Stimulated activated CD4-positive, alpha-beta T cell treated with anti-CD3 and anti-CD28 coated beads, Interleukin-2, amount 100 ng/mL, for 48 hours (primary cell): ENCODE measurements at places on chromosomes 1 and 21.

DNA sequence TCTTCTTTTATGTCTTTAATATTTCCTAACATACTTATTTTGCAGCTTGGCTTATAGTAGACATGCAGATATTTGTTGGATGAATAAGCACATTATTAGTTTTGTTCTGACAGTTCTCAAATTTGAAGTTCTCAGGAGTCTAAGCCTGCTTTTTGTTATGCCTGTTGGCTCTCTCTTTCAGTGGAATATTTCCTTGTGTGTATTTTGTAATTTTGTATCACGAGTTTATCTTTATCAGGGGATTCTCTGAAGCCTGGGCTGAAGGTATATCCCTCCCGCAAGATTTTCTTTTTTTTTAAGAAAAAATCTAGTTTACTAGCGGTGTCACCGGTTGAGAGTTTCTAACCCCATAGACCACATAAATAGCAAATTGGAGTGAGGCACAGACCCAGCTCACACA lies 105.9 kb downstream of the RGL1 start:
- DNase-seq = no peak

GRCh38 chr1:214466403-214467077 lies 84.9 kb downstream of the PTPN14 start:
- DNase-seq = no peak

DNA sequence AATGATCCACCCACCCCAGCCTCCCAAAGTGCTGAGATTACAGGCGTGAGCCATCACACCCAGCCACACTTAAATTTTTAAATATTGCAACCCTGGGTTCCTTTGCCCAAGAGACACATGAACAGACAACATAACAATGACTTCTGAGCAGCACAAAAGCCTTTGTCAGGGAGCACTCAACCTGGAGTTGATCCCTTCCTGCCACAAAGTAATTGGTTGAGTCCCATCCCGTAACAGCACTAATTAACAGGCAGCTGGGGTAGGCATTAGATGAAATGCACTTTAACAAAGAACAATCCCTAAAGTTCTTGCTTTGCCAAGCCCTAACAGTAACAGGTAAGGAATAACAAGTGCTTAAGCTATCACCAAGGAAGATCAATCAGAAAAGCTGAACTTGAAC lies 5.9 kb upstream of the BCAR3 start:
- DNase-seq = no peak

GRCh38 chr1:231497629-231498152 lies 30.8 kb upstream of the TSNAX start:
- DNase-seq = no peak

DNA sequence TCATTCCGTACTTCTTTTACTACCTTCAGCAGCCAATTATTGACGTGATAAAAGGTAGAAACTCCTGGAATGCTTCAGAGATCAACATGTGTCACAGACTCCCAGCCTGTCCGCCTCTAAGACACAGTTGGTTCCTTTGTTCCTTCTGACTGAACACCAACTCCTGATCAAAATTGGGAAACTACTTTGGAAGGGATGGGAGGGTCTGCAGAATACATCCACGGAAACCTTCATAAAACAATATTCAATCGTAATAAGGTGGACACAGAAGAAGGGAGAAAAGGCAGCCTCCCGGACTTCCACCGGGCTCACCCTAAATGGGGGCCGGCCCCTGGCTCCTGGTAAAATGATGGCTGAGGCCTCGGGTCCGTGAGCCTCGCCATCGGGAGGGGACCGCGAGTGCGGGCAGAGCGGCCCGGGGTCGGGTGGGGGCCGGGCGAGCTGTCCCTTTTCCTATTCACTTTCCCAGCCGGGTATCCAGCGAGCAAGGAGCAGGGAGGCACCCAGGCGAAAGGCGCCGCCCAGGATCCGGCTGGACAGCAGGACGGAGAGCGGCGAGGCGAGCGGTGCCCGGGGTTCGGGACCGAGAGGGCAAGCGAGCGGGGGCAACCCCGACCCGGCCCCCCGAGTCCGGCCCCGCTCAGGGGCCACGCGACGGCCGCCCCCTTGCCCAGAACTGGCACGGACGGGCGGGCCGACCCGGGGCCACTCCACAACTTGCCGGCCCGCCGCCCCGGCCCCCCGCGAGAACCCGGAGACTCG lies 805 bp downstream of the NRIP1 start:
- DNase-seq = peak; percentile 18

GRCh38 chr21:45589686-45590245 lies 47.5 kb upstream of the SLC19A1 start:
- DNase-seq = no peak

DNA sequence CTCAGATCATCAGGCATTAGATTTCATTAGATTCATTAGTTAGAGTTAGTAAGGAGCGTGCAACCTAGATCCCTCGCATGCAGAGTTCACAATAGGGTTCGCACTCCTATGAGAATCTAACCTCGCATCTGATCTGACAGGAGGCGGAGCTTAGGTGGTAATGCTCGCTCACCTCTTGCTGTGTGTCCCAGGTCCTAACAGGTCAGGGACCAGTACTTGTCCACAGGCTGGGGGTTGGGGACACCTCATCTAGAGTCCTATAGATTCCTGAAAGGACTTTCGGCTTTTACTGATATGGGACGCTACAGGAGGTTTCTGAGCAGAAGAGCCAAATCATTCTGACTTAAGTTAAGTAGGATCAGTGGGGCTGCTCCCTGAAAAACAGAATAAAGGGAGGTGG lies 91.4 kb downstream of the AKT3 start:
- no peak for DNase-seq

DNA sequence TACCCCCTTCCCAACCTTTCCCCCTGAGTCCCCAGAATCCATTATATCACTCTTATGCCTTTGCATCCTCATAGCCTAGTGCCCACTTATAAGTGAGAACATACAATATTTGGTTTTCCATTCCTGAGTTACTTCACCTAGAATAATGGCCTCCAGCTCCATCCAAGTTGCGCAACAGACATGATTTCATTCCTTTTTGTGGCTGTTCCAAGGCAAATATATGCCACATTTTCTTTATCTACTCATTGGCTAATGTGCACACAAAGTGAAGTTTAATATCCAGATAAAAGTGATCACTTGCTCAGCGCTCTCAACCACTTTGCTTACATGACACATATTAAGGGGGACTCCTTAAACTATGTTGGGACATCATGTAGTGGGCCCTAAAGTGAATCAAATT lies 72.4 kb upstream of the TIAM1 start:
- no peak for DNase-seq

DNA sequence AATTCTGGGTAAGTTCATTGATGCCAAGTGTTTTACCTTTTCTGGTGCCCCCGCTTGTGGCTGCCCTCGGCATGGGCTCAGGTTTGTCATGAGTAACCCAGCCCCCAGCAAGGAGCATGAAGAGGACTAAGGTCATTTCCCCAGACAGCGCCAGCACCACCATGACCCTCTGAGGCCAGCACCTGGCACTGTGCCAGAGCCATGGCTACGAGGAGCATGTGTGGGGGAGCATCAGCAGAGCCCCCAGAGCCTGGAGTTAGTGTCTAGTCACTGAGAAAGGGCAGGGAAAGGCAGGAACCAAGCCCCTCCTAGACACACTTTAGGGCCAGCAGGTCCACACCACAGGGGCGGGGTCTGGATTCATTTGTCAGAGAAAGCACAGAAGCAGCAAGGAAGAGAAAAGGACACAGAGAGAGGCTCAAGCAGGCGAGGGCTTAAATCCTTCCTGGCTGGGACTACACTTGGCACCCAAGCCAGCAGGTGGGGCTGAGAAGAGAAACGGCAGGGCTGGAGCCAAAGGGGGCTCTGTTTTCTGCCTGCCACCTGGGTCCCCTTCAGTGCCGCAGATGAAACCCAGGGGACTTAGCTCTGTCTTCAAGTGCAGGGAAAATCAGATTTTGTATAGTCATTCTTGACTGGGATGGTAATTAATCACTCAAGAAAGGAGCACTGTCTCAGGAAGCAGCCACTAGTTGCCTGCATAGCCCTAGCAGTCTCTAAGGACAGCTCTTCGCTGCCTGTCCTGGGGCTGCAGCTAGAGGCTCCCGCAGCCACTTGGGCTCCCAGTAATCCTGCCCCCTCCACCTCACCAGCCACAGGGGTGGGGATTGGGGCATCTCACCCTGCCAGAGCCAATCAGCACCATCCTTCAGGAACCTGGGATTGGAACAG lies 79.6 kb upstream of the ZC3H12A start:
- no peak for DNase-seq

- no peak for DNase-seq
These were observed 84.9 kb downstream of the SIM2 start for GRCh38 chr21:36783612-36784374.

DNA sequence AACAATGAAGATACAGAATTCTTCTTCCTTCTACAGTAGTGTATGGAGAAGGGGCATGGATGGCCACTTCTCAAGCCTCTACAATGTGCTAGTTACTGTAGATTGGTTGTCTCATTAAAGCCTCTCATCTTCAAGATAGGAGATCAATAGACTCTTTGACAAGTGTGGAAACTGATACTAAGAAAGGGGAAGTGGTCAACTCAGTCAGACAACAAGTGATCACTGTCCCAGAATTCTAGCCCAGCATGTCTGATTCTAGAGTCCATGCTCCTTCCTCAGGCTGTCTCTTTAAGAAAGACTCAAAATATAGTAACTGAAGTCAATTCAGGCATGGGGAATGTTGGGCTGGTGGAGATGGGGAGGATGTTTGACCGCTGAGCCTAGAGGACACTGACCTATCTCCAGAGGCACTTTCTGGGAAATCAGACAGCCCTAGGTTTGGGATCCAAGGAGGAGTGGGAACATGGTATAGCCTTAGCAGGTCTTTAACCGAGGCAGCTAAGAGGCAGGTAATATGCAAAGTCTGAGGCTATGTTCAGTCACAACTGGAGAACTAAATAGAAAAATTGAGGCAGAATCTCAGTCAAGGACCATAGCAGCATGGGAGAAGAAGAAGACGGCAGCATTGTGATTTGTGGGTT lies 39.3 kb upstream of the EYA3 start:
- DNase-seq = no peak

DNA sequence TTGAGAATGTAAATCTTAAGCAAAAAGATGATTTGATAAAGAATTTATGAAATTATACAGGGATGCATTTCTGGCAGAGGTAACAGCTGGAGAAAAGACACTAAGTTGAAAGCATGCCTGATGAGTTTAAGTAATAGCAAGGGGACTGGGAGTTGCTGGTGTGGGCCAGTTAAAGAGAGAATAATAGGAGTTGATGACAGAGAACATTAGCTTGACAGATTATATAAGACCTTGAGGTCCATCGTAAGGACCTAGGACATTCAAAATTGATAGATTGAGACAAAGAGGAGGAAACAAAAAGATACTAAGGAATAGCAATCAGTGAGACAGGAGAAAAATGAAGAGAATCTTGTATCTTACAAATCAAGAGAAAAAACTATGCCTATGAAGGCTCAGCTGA lies 84.7 kb upstream of the TMPRSS15 start:
- no peak for DNase-seq

DNA sequence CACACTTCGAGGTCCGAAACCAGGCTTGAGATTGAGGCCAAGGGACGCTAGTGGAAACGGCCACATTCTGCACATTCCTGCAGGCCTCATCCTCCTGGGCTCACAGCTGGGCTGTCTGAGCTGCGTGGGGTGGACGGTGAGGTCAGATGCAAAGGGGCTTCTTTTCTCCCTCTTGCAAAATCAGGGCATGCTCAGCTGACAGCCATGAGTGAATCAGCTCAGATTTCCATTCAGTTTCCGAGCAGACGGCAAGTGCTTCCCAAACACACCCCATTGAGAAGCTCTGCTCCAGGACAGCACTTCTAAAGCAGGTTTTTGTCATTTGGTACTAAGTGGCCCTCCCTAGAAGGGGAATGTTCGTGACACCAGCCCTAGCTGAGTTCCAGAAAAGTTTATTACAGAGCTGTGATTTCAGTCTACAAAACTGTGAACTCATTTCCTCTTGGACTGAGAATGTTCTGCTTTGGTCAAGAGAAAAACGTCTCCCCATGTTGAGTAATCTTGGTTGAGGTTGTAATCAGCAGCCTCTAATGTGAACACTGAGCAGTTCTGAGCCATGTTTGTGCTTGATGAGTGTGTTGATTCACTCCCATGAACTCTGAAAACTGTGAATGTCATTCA lies 10.0 kb downstream of the PDPN start:
- DNase-seq = no peak

DNA sequence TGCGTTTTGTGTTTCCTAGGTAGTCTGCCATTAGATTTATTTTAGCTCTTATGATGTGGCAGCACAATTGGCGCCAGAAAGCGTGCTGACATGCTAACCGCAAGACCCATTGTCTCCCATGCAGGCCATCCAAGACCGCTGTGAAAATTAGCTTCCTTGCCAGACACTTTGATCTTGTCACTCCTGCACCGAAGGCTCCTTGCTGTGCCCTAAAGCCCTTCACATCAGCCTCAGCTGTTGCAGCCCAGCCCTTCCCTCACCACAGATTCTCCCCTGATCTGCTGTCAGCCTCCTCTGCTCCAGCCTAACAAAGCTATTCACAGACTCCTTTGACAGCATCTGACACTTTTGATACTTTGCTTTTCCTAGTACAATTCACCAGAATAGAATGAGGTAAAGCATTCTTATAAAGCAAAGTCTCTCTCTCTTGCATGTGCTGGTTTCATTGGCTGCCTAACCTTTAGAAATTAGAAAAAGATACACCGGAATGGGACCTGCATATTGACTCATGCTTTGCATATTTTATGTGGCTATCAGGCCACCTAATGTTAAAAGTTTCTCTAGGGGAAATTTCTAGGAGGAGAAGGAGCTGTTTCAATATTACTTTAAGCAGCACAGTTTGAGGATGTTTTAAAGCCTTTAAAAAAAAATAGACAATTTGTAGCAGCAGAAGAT lies 280.3 kb upstream of the FMN2 start:
- no peak for DNase-seq

GRCh38 chr1:22705586-22705985 lies 5.1 kb upstream of the EPHB2 start:
- DNase-seq = no peak

DNA sequence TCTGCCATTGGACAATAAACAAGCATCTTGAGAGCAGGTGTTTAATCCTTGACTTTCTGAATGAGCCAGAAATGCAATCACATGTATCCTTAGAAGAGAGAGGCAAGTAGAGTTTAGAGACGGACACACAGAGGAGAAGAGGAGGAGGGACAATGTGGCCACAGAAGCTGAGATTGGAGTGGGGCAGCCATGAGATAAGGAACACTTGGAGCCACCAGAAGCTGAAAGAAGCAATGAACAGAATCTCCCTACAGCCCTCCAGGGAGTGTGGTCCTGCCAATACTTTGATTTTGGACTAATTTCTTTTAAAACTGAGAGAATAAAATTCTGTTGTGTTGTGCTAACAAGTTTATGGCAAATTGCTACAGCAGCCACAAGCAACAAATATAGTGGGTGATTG lies 141.0 kb downstream of the ATP6V1G3 start:
- DNase-seq = no peak

- no peak for DNase-seq
These were observed 218.7 kb upstream of the FOXD3 start for GRCh38 chr1:63103682-63104081.

GRCh38 chr1:222028116-222028515 lies 286.2 kb upstream of the DUSP10 start:
- no peak for DNase-seq

GRCh38 chr1:8862528-8862927 lies 16.0 kb downstream of the ENO1 start:
- DNase-seq = no peak

- DNase-seq = no peak
These were observed 903.9 kb upstream of the ADGRL2 start for GRCh38 chr1:80896781-80897356.
